Smooth muscle cell of the brain vasculature (primary cell): ENCODE measurements at places on chromosomes 1 and 21.

DNA sequence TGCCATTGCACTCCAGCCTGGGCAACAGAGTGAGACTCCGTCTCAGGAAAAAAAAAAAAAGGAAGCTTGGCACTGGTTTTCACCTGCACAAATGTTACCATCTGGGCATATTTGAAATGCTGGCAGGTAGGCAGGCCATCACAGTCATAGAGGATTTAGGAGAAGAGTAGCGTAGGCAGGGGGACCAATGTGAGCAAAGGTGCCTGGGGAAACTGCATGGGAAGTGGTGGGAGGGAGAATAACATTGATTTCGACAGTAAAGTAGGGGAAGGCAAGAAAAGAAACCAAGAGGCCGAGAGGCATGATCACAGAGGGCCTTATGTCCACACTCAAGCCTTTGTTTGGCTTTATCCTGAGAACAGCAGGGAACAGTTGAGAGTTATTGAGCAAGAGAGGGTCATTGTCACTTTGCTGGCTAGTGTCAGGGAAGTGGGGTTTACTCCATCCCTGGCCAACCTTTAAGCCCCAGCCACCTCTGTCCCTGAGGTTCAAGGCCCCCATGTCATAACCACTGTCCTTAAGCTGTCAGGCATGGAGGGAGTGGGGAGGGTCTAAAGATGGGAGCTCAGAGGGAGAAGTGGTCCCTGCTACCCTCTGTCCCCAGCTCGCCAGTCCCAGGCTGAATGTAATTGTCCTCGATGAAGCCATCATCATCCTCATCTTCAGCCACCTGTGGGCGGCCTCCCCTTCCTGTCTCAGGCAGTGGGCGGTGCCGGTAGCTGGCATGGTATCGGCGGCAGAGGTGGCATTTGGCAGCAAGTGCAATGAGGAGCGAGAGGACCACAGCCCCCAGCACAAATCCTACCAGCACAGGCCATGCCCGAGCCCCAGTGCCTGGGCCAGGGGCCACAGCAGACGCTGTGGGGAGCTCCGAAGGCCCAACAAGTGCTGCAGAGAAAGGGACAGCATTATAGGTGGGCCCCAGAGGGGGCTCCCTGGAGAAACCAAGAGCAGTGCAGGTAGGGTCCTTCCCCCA, 2.9 kb downstream of the C1orf210 start:
- no peak for DNase-seq

GRCh38 chr1:47951545-47952235, 45.5 kb downstream of the TRABD2B start:
- DNase-seq, result no peak

DNA sequence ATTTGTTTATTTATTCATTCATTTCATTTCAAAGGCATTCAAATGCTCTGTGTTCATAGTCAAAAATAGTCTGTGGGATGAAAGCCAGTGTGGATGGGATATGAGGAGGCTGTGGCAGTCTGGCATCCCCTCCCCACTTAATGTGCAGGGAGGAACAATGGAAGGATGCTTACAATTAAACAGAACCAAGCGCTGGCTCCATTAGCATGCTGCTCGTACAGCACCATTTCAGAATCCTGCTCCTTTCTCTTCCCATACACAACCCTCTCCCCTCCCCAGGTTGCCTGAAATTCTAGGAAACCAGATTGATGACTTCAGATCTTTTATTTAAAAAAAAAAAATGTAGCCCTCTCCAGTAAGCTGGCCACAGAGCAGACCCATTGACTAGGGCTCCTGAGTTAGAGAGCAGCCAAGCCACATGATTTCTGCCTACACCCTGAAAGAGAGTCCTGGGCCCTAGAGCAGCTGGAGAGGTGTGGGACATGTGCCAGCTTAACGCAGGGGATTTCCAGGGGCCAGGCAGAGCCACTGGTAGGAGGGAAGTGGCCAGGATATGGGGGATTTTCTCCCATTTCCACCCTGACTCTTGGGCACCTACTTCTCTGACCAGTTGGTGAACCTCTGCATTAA, 205.2 kb downstream of the ASTN1 start:
- DNase-seq, result no peak

DNA sequence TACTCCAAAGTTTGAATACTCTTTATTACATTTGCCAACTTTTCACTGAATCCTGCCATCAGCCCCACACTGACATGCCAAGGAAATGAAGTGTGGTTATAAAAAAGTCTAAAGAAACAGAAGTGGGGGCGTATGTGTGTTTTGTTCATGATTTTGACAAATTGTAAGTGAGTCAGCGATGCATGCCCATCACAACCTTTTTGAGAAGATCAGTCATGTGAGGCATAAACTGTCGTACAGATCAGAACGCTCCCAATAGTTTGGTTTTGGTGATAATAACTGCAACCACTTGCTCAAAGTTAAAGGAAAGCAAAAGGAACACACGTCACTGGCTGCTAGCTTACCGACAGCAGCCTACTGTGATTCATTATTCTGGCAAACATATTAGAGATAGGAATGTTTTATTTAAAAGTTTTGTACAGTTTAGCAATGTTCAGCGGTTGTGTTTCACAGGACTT, 95.6 kb downstream of the RGS2 start:
- DNase-seq, result no peak

DNA sequence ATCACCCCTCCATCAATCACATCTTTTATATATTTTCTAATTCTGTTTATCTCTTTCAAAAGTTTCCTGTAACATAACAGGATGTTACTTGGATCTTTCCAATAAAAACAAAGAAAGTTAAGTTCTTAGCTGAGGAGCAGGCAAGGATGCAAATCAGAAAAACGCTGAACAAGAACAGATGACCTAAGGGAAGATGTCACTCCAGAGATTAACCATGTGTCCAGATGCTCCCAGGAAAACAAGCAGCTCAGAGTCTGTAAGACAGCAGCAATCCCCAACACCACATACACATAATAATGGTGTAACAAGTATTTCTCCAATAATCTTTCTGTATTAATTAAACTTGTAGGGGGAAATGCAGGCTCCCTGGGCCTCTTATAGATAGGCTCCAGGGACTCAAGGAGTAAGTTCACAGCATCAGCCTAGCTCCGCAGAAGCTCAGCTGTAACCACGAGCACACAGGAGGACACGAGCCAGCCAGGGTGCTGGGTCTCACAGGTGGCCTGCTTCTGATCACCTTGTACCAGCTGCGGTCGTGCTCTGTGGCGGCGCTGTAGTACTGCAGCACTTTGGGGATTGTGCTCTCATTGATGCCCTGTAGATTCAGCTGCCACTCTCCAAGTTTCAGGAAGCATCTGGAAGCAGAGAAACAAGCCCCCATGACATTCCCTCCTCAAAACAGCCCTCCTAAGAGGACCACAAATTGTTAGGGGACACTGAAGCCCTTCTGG, 33.1 kb upstream of the EXOSC10 start:
- no peak for DNase-seq

DNA sequence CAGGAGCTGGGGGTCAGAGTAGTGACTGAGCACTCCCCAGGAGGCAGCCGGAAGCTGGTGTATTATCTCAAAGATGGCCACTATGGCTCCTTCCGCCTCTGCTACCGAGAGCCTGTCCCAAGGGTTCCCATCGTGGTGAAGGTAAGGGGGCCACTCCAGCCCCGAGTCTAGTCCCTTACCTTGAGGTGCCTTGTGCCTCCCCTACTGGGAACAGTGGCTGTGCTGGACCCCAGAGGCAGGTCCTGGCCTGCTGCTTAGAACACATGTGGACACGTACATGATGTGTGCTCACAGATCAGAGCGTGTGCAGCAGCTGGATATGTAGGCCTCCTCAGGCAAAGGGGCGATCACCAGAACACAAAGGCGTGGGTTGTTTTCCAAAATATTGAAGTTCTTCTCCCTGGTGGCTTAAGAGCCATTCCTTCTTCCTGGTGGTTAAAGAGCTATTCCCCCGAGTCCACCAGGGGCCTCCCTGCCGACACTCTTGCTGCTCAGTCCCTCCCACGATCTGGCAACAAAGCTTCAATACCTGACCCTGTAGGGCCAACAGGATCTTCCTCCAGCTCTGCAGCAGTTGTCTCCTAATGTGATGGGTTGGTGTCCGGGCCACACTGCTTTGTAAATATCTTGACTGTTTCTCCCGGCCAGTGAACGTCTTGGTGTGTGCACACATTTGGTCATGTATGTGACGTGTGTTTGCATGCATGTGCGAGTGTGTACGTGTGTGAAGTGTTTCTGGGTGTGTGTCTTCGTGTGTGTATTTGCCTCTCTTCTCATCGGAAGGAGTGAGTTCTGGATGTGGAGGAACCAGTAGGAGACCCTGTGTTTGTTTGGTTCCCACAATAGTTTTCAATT, 68.4 kb upstream of the TINAGL1 start:
- no peak for DNase-seq

DNA sequence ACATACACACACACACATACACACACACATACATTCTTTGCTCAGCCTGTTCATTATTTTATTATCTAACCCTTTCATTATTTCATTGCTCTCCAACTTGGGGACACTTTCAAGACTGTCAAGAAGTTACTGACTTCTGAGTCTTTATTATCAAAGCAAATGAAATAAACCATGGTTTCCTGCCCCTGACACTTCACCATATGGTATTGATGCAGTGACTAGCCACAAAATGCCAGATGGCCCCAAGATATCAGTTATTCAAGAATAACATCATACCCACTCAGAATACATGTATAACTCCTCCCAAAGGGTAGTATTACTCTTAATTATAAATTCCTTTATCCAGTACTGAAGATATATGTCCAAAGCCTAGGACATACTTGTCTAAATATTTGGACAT, 197.3 kb downstream of the MRPL39 start:
- no peak for DNase-seq
